NCI-H1417 treated with DMSO at 0.1 percent for 48 hours (cell line): ENCODE measurements at places on chromosomes 2 and 18.
A peak's percentile ranks its signal among the peaks of the same experiment; 100 is the strongest.

- no peak for DNase-seq
Observed at GRCh38 chr2:64273524-64274398, 129.5 kb upstream of the PELI1 start.

GRCh38 chr2:121450301-121450700 is 80.4 kb upstream of the RNU4ATAC start:
- no peak for DNase-seq

DNA sequence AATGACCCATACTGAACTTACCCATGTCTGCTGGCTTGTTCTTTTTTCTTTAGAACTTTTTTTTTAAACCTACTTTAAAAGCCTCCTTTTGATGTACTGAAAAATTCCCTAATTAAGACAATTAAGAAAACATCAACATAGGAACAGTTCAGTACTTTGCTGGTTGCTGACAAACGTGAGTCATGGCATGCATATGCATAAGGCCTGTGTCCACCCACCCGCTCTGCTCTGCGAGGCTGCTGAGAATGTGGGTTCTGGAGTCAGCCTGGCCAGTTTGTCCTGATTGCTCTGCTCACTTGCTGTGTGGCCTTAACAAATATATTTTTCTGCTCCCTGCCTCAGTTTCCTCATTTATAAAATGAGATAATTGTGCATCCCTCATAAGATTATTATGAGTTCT is 27.3 kb downstream of the LAMA3 start:
- DNase-seq, result no peak

- DNase-seq, result no peak
Observed at GRCh38 chr2:22798386-22798785, 586.6 kb upstream of the KLHL29 start.

- DNase-seq, result no peak
Observed at GRCh38 chr2:202171241-202171825, 67.1 kb downstream of the SUMO1 start.

DNA sequence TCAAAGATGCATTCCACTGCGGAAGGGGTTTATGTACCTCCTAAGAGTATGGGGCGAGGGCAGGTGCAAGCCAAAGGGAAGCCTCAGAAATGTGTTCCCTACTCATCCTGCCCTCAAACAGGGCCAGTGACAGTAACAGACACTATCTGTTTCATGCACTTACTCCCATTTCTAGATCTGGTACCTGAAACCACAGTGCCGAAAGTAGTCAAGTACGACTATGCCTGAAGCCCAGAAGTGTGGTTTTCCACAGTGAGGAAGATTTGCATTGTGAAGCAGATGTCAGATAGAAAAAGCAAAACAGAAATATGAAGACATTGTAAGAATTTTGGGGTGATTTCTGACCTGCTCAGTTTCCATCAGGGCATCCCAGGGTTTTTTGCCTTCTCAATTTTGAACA is 748.7 kb downstream of the RNF144A start:
- DNase-seq, result no peak

- DNase-seq, result no peak
Observed at GRCh38 chr2:103159018-103159417, 397.2 kb downstream of the TMEM182 start.

DNA sequence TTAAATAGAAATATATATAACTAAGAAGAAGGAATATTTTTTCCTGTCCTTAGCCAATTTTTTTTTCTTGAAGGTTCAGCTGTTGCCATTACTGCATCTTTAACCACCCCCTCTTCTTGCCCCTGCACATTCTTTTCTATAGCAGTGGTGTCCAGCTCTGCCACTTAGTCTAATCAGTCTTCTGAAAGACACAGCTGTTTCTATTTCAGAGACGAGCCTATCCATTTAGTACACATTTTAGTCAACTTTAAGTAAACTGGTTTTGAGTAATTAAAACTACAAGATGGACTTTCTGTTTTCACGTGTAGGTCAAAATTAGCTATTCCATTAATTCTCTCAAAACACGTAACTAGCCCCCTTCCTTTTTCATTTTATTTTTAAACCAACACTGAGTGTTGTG is 21.0 kb downstream of the SPOPL start:
- DNase-seq, result no peak

DNA sequence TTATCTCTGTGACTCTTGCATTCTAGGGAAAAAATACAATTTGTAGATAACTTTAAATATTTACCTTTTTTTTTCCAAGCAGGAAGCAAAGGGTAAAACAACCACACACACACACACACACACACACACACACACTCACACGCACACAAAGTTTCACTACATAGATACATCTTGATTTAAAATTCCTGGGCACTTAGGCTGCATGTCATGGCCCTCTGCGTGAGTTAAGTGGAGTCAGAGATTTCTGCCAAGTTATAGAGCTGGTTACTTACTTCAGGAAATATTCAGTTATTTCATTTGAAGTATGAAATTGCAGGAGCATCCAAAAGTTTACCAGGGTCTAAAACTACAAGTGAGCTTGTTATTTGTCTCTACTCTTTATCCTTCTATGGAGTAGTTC is 612.0 kb downstream of the IRS1 start:
- no peak for DNase-seq

- DNase-seq, result no peak
Observed at GRCh38 chr2:32963941-32964340, 17.2 kb downstream of the LTBP1 start.

- DNase-seq, result no peak
Observed at GRCh38 chr2:70944111-70944690, 8.5 kb downstream of the ATP6V1B1 start.

- DNase-seq, result no peak
Observed at GRCh38 chr18:78670778-78671391, 308.7 kb upstream of the SALL3 start.

- no peak for DNase-seq
Observed at GRCh38 chr2:227325839-227326195, 766 bp downstream of the MFF start.

DNA sequence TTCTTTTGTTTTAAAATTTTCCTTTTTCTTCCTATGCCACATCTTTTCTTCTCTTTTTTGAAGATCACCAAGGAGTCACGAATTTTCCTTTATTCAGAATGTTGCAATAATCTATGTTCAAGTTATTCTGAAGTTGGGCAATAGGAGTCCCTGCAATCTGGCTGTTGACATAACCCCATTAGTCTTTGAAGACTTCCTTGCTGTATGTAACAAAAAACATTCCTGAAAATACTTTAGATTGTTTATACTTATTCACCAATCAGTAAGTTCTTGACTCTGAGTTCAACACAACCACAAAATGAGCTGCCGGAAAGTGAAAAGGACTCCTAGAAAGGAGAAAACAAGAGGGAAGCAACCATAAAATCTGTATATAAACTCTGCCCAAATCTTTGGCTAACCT is 62.8 kb downstream of the TMEM237 start:
- no peak for DNase-seq

DNA sequence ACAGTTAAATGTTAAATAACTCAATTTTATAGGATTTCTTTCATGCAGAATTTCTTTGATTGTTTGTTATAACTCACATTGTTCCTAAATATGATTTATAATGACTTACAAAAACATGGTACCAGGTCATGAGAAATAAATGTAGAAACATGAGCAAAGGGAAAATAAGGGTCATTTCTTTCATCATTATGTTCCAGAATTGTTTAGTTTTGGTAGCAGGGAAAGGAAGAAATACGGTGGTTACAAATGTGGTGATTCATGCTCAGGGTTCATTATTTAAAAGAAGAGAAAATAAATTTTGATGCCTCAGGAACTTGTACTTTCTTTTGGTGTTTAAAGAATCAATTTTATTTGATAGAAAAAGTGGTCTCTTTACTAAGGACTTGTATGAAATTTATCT is 4.4 kb downstream of the LYPD6B start:
- DNase-seq, result no peak

DNA sequence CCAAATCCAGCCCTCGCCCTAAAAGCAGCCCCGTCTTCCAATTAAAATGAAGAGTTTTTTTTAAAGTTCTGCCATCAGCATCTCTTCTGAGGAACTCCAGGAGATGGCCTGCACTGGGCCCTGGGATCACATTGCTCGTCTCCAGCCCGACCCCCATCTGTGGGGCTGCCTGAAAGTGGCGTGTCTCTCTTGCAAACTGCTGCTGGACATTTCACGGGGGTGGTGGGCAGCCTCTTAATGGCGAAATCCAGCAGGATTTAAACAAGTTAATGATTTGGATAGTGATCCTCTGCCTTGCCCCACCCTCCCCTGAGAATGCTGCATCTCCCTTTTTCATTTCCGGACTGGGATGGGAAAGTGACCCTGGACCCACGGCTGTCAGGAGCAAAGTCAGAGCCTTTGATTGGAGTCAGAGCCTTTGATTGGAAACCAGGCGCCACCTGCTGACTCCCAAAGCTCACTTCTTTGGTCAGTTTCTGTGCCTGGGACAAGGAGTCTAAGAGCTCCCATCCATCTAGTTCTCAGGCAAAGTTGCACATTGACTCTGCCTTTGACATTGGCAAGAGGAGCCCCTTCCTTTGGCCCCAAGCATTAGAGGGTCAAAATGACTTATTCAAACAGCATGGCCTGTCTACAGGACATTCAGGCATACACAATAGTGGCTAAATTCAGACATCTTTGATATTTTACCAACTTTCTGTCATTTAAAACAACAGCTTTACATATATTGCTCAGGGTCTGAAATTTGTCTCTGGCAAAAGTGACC is 155.2 kb downstream of the SH3BP4 start:
- DNase-seq, result peak; percentile 27

DNA sequence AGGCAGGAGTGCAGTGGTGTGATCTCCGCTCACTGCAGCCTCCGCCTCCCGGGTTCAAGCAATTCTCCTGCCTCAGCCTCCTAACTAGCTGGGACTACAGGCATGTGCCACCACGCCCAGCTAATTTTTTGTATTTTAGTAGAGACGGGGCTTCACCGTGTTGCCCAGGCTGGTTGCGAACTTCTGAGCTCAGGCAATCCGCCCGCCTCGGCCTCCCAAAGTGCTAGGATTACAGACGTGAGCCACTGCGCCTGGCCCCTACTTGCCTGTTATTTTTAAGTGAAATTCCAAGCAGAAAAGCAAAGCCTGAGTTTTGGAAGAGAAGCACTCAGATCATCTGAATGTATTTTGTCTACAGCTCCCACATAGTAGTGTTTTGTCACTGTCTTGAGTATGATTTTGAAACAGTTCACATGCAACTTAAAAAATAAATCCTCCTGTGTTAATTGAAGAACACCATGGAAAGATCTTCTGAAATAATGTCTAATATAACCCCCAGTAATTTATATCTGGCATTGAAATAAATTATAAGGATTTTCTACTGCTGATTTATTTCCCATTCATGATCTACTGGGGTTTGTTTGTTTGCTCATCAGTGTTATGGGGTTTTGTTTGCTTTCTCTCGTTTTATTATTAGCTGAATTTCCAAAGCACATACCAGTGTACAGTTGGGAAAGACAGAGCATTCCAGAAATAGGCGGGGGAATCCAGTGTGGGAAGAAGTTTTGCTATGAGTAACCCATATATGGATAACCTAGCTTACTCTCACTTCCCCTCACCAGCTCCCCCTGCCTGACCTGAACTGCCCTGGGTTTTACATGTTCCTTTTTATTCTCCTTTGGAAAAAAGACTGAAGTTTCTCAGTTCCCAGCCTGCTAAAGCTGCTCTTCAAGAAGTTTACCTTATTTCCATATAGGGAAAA is 80.1 kb upstream of the MAP3K20 start:
- DNase-seq, result no peak

GRCh38 chr2:232324778-232325177 is 53.8 kb upstream of the ALPP start:
- DNase-seq, result no peak

GRCh38 chr18:67932271-67932670 is 415.8 kb upstream of the DSEL start:
- no peak for DNase-seq

DNA sequence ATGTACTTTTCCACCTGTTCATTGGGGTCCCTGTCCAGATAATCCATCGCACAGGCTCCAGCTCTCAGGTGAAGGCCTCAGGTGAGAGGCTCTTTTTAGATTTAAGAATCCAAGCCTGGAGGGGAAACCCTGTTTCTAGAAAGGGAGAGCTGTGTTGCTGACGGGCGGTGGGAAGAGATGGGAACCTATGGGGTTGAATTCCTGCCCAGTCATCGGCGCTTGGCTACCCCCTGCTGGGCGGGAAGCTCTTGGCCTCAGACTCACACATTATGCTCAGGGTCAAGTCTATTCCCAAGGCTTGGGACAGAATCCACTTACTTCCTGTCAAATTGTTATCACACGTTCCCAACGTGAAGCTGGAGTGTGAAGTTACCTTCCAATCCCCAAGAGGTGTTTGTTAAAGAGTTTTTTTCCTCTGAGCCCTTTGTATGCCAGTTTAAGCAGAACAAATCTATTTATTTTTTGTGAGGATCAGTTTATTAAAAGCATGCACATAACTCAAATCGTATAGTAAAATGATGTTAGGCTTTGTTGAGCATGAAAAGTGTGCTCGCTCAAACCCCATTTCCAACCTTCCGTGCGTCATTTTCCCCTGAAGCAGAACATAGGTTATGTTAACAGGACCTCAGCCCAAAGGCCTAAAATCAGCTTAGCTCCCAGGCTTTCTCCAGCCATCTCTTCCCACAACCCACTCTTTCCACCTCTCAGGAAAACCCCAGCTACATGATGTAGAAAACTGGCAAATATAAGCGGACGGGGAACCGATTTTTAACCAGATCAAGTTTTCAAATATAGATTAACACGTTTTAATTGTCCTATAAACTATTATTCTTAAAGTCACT is 181.7 kb upstream of the ETAA1 start:
- no peak for DNase-seq

DNA sequence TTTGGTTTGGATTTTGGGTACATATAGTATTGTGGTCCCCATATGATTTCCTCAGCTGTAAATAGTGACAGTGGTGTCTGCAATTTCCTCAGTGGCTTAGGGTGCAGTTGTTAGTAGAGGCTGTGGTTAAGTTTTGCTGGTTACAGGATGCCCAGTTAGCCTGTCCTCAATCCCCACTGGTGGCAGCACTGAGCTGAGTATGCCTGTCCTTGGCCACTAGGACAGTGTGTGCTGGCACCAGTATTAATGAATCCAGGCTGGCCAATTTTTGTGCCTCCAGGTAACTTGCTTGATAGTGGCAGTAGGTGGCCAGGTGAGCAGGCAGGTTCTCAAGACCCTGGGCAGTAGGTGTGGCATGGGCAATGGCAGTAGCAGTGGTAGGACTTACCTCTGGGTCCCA is 973.1 kb downstream of the TMEM182 start:
- no peak for DNase-seq
